Esophagus squamous epithelium (tissue), 5 donors: ENCODE measurements at places on chromosomes 12 and 14.

DNA sequence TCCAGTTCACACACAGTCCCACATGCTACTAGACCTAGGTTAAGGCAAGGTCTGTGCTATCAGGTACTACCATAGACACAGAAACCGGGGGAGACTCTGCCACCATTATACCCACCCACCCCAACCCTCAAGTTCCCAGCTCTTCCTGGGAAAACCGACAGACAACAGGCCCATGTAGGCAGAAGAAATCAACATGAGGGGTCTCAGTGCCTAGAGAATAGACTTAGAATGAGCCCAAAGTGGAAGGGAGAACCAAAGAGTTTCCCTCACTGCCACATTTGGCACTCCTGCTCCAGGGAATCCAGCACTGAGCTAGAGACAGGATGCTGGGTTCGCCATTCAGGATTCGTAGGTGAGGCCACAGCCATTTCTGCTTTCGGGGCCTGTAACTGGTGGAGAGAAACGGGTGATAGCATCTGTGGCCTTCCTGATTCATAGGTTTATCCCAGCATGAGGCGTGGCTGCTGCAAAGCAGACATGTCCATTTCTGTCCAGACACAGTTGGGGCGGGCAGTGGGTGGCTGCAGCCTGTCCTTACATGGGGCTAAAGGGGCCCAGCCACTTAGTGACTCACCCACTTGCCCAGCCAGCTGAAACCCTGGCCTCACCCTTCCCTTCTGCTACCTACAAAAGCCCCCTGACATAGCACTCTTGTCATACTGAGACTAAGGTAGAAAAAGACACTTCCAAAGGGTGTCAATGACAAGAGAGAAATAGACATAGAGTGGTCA is 69.4 kb downstream of the IRF2BPL start:
- H3K36me3 ChIP-seq: no peaks in the 10 kb centered on the region
- peak overlapping the region; percentile 91 for H3K27ac ChIP-seq
- no peak for DNase-seq
- no peak overlapping the region for H3K4me3 ChIP-seq
- peaks cover 48% of the 10 kb centered on the region for H3K4me1 ChIP-seq

DNA sequence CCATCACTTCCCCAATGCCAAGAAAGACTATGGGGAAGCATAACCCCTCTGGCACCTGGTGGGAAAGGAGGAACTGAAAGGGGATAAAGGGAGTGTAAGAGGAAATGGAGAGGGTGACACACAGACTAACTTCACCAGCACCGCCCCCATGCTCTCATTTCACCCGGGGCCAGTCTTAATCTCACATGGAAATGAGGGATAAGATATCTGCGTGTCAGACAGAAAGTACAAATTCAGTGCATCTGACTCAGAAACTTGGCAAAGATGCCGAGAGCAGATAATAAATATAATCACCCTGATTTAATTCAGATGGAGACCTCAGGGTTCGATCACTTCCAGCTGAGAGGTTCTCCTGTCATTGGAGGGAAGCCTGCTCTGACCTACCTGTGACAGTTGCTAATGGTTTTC is 191.6 kb downstream of the DUSP6 start:
- peaks cover 55% of the 10 kb centered on the region for H3K4me1 ChIP-seq
- peak overlapping the region; percentile 71 for H3K27ac ChIP-seq
- no peak overlapping the region for H3K4me3 ChIP-seq
- H3K27me3 ChIP-seq: no peaks in the 10 kb centered on the region
- DNase-seq: no peak

- DNase-seq: no peak
- peak overlapping the region; percentile 41 for H3K4me3 ChIP-seq
- H3K27ac ChIP-seq: no peak overlapping the region
- H3K4me1 ChIP-seq: peaks cover 10% of the 10 kb centered on the region
These were observed 130.3 kb downstream of the NDUFA12 start for GRCh38 chr12:94872971-94873733.

DNA sequence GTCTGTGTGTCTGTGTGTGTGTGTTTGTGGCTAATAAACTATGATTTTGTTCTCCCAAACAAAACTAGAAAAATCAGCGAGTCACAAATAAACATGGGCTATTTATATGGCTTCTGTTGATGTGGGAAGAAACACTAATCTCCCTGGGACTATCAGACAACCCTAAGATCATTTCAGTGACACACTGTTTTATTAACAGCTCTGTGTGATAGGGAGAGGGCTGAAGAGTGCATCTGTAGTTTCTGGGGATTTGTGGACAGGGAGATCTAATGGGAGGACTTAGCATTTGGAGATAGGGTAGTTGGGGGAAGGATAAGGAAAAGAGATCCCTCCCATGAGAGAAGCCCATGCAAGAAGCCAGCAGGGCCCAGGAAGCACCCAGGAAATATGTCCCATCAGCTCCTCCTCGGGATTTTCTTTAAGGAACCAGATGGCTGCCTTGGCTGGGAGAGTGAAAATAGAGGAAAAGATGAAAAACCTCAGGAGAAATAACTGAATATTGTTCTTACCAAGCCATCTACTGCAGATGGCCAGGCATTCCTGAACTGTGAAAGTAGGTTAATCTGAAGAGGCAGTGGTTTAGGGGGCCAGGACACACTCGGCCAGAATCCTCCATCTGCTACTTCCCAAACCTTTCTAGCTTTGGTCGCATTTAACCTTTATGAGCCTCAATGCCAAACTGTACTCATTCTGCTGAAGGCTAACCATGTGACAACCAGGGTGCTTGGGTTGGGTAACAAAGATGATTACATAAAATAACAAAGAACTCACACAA is 253.4 kb downstream of the BTG1 start:
- H3K4me3 ChIP-seq: no peak overlapping the region
- no peaks in the 10 kb centered on the region for H3K36me3 ChIP-seq
- no peak for DNase-seq
- H3K4me1 ChIP-seq: peaks cover 30% of the 10 kb centered on the region
- no peak overlapping the region for H3K27ac ChIP-seq

DNA sequence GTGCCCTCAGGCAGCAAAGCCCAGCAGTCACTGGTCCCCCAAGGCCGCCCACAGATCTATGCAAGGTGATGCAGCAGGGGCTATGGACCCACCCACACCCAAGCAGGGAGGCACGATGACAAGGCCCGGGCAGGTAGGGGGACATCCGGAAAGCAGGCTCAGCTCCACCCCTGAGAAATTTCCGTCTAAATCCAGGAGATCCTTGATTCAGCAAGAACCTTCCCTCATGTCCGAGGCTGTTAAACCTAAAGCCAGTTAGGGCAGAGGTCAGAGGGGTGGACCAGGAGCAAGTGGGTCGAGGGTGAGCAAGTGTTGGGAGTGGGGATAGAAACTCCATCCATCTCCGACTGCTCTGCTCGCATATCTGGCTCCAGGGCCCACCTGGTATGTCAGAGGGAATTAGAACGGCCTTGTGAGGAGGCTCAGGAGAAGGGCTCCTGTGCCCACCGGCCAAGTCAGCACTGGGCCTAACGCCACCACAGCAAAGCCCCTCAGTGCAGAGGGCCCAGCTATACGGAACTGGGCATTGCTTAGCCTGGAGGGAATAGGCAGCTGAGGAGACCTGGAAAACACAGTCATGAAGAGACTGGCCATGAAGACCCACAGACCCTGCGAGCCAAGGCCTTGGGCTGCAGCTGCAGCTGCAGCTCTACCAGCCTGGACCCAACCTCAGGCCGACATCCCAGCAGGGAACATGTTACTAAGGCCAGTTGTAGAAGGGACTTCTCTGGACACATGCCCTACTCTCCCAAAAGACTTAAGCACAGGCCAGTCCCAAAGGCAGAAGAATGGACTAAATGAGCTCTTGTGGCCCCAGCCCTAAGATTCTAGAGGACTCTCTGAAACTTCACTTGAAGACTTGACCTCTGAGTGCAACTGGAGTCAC is 34.3 kb downstream of the DAD1 start:
- H3K4me3 ChIP-seq: no peak overlapping the region
- peaks cover 75% of the 10 kb centered on the region for H3K4me1 ChIP-seq
- no peaks in the 10 kb centered on the region for H3K27me3 ChIP-seq
- no peak for DNase-seq
- peak overlapping the region; percentile 81 for H3K27ac ChIP-seq

GRCh38 chr12:76804435-76804976 is 40.6 kb downstream of the ZDHHC17 start:
- no peaks in the 10 kb centered on the region for H3K27me3 ChIP-seq
- no peak for DNase-seq
- no peaks in the 10 kb centered on the region for H3K36me3 ChIP-seq
- no peaks in the 10 kb centered on the region for H3K4me1 ChIP-seq

GRCh38 chr12:106894774-106895173 is 60.9 kb upstream of the TMEM263 start:
- H3K27me3 ChIP-seq: no peaks in the 10 kb centered on the region
- H3K27ac ChIP-seq: no peak overlapping the region
- no peaks in the 10 kb centered on the region for H3K4me1 ChIP-seq
- no peaks in the 10 kb centered on the region for H3K36me3 ChIP-seq

GRCh38 chr12:27814851-27815591 is 35.0 kb upstream of the MANSC4 start:
- no peaks in the 10 kb centered on the region for H3K4me1 ChIP-seq
- no peak overlapping the region for H3K27ac ChIP-seq
- H3K36me3 ChIP-seq: no peaks in the 10 kb centered on the region
- no peak overlapping the region for H3K4me3 ChIP-seq
- no peak for DNase-seq
